ENCODE measurements at places on chromosomes 1 and 21.

GRCh38 chr21:44924606-44925377 lies 4.1 kb upstream of the ITGB2 start:
- no peak for DNase-seq
- no peak overlapping the region for H3K4me3 ChIP-seq
- H3K27ac ChIP-seq: peak overlapping the region; percentile 28
- H3K4me1 ChIP-seq: no peaks in the 10 kb centered on the region
- peaks cover 8% of the 10 kb centered on the region for H3K27me3 ChIP-seq

DNA sequence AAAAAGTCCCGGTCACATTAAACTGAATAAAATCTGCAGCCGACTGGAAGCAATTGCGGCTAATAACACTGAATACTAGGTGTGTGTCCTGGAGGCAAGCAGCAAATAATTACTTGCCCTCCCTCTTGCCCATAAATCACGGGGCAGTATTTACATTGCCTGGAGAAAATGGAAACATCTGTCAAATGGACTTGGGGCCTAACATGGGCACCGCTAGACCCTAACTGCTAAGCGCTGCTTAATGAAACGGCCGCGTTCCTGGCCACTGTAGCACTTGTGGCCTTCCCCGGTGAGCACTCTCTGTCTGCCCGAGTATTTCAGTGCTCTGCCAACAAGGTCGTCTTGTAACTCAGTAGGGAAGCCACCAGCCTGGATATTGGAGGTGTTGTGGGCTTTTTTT lies 23.9 kb upstream of the KNCN start:
- H3K36me3 ChIP-seq: peaks cover 6% of the 10 kb centered on the region
- H3K27me3 ChIP-seq: no peaks in the 10 kb centered on the region
- no peak overlapping the region for H3K4me3 ChIP-seq
- DNase-seq: no peak

- no peaks in the 10 kb centered on the region for H3K27me3 ChIP-seq
- DNase-seq: peak; percentile 52
- peaks cover 4% of the 10 kb centered on the region for H3K4me1 ChIP-seq
- H3K27ac ChIP-seq: peak overlapping the region; percentile 47
Observed at GRCh38 chr1:185864331-185864730, 130.1 kb downstream of the HMCN1 start.

- H3K27me3 ChIP-seq: no peaks in the 10 kb centered on the region
- DNase-seq: no peak
- no peaks in the 10 kb centered on the region for H3K4me1 ChIP-seq
- no peak overlapping the region for H3K27ac ChIP-seq
- no peaks in the 10 kb centered on the region for H3K36me3 ChIP-seq
Observed at GRCh38 chr1:116950517-116951199, 40.9 kb downstream of the PTGFRN start.

GRCh38 chr1:18883636-18884418 lies 18.5 kb downstream of the ALDH4A1 start:
- H3K4me1 ChIP-seq: no peaks in the 10 kb centered on the region
- no peaks in the 10 kb centered on the region for H3K27me3 ChIP-seq
- DNase-seq: peak; percentile 67
- H3K27ac ChIP-seq: no peak overlapping the region
- H3K4me3 ChIP-seq: no peak overlapping the region
- no peaks in the 10 kb centered on the region for H3K36me3 ChIP-seq

DNA sequence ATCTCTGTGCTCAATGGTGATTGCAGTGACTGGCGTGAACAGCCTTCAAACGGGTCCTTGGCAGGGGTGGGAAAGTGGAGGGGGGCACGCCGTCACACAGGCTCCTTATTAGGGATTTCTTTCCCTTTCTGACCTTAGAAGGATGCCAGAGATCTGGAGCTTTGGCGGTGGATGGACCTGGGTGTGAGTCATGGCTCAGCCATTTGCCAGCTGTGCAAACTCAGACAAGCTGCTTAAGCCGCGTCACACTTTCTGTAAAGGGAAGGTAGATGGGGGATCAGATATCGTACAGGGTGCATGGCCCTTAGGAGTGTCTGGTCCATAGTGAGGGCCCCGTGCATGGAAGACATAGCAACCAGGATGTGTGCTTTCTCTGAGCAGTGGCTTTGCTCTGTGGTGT lies 48.3 kb upstream of the C1orf174 start:
- no peak overlapping the region for H3K4me3 ChIP-seq
- no peaks in the 10 kb centered on the region for H3K36me3 ChIP-seq
- DNase-seq: no peak
- no peak overlapping the region for H3K27ac ChIP-seq
- no peaks in the 10 kb centered on the region for H3K27me3 ChIP-seq

- H3K27me3 ChIP-seq: no peaks in the 10 kb centered on the region
- no peak overlapping the region for H3K4me3 ChIP-seq
- no peak for DNase-seq
- H3K4me1 ChIP-seq: no peaks in the 10 kb centered on the region
- H3K36me3 ChIP-seq: no peaks in the 10 kb centered on the region
Observed at GRCh38 chr1:55311979-55312378, 96.8 kb upstream of the USP24 start.

DNA sequence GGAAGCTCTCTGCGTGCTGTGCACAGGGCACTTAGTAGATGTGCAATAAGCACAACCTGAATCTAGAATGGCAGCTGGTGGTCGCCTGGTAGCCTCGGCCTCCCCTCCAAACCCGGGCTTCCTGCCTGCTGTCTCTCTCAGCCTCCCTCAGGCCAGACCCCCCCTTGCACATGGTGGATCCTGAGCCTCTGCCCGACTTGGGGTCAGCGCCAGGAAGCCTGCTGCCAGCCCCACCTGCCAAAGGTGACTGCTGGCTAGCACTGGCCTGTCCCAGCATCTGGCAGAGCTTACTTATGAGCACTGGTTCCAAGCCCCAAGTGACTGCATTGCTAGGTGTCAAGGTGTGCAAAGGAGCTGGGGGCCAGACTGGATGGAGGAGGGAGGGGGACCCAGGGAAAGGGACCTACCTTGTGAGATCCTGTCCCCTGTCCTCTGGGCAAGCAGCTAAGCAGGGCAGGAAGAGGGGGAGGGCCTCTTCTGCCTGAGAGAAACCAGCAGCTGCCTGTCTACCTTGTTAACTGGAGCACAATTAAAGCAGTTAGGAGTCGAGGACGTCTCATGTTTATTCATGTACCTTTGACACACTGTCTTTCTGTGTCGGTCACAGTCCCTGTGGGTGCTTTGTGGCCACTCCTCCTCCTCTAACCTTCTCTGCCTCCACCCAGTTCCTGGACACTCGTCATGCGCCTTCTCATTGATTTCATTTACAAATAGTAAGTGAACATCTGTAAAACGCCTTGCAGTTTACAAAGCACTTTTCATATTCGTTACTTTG lies 100.9 kb downstream of the DDX20 start:
- H3K4me1 ChIP-seq: no peaks in the 10 kb centered on the region
- no peak overlapping the region for H3K4me3 ChIP-seq
- no peaks in the 10 kb centered on the region for H3K27me3 ChIP-seq
- H3K27ac ChIP-seq: no peak overlapping the region

GRCh38 chr1:84936116-84936810 lies 43.3 kb upstream of the LPAR3 start:
- no peaks in the 10 kb centered on the region for H3K27me3 ChIP-seq
- no peak overlapping the region for H3K27ac ChIP-seq
- no peaks in the 10 kb centered on the region for H3K36me3 ChIP-seq
- peak; percentile 41 for DNase-seq
- no peaks in the 10 kb centered on the region for H3K4me1 ChIP-seq
- no peak overlapping the region for H3K4me3 ChIP-seq

- no peaks in the 10 kb centered on the region for H3K36me3 ChIP-seq
- no peak overlapping the region for H3K4me3 ChIP-seq
- H3K4me1 ChIP-seq: no peaks in the 10 kb centered on the region
- H3K27ac ChIP-seq: no peak overlapping the region
- H3K27me3 ChIP-seq: no peaks in the 10 kb centered on the region
- no peak for DNase-seq
Observed at GRCh38 chr21:19830446-19830845, 1167.8 kb upstream of the NCAM2 start.

GRCh38 chr1:56973923-56974742 lies 8.3 kb upstream of the C8B start:
- H3K36me3 ChIP-seq: no peaks in the 10 kb centered on the region
- no peak overlapping the region for H3K27ac ChIP-seq
- H3K4me1 ChIP-seq: no peaks in the 10 kb centered on the region
- no peak overlapping the region for H3K4me3 ChIP-seq
- H3K27me3 ChIP-seq: no peaks in the 10 kb centered on the region

DNA sequence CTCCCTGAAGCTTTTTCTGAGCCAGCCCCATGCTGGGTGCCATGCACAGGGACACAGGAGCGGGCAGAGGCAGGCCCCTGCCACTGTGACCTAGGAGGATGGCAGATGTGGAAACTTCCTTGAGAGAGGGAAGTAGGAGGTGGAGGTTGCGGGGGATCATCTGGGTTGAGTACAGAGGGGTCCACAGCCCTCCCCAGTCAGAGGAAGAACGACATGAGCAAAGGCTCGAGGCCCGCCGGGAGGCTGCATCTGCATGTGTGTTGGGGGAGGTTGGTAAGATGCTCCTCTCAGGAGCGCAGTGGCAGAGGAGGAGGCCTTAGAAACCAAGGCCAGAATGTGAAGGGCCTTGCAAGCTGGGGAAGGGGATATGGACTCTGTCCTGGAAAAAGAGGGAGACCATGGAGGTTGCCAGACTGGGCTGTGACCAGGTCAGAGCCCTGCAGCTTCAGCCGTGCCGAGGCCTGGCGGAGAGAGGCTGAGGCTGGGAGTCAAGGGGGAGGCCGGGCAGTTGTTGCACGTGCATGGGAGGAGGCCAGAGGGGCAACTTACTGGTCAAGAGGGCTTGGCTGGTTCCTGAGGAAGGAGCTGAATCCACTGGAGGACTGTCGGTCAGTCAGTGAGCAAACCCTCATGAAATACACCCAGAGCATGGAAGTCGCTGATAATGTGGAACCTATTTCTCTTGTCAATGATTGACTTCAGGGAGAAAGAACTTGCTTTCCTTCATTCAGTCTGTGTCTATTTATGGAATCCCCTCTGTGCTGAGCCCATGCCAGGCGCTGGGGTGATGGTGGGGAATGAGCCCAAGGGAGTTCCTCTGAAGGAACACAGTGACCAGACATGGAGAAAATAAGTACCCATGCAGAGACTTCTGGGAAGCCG lies 31.7 kb downstream of the A3GALT2 start:
- H3K36me3 ChIP-seq: no peaks in the 10 kb centered on the region
- H3K27ac ChIP-seq: no peak overlapping the region
- H3K27me3 ChIP-seq: no peaks in the 10 kb centered on the region
- H3K4me3 ChIP-seq: no peak overlapping the region

DNA sequence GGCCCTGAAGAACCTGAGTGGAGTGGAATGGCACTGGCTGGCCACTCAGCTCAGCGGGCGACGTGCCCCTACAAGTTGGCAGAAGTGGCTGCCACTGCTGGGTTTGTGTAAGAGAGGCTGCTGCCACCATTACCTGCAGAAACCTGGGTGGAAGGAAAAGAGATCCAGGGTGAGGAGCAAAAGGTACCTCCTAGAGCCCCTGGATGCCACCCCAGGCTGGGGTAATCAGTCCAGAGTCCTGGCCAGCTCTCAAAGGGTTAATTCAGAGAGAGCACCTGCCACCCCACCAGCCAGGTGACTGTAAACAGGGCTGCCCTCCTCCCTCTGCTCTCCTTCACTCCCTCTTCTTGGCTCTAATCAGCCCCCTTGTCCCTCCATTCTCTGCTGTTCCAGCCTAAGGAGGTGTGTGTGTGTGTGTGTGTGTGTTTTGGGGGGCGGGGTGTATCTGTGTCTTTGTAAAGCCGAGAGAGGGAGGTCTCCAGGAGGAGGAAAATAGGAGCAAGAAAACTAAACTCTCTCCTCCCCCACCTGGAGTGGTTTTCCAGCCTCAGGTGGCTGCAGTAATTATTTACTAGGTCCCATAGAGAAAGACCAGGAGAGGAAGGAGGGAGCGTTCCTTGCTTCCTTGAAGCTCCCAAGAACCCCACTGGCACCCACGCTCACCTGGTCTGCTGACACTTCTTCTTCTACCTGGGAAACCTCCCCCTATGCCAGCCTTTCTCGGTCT lies 12.6 kb downstream of the TRIM46 start:
- H3K27me3 ChIP-seq: no peaks in the 10 kb centered on the region
- peak overlapping the region; percentile 55 for H3K27ac ChIP-seq
- H3K4me1 ChIP-seq: peaks cover 8% of the 10 kb centered on the region
- DNase-seq: no peak
- no peaks in the 10 kb centered on the region for H3K36me3 ChIP-seq

DNA sequence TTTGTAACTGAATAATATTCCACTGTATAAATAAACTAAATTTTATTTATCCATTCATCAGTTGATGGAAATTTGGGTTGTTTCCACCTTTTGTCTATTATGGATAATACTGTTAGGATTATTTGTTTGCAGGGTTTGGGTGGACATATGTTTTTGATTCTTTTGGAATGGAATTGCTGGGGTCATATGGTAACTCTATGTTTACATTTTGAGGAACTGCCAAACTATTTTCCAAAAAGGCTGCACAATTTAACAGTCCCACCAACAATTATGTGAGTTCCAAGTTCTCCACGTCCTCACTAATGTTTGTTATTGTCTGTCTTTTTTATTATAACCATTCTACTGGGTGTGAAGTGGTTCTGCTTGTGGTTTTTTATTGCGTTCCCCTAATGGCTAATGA lies 4.3 kb upstream of the SERBP1 start:
- no peak for DNase-seq
- no peaks in the 10 kb centered on the region for H3K36me3 ChIP-seq
- H3K4me1 ChIP-seq: no peaks in the 10 kb centered on the region
- no peak overlapping the region for H3K27ac ChIP-seq
- H3K4me3 ChIP-seq: no peak overlapping the region

- H3K4me1 ChIP-seq: no peaks in the 10 kb centered on the region
- H3K36me3 ChIP-seq: no peaks in the 10 kb centered on the region
- H3K27ac ChIP-seq: no peak overlapping the region
- H3K4me3 ChIP-seq: no peak overlapping the region
- DNase-seq: no peak
Observed at GRCh38 chr1:108824051-108824450, 32.8 kb downstream of the AKNAD1 start.

GRCh38 chr1:5312293-5312674 lies 657.9 kb downstream of the AJAP1 start:
- H3K27ac ChIP-seq: no peak overlapping the region
- H3K4me1 ChIP-seq: no peaks in the 10 kb centered on the region
- no peaks in the 10 kb centered on the region for H3K27me3 ChIP-seq

DNA sequence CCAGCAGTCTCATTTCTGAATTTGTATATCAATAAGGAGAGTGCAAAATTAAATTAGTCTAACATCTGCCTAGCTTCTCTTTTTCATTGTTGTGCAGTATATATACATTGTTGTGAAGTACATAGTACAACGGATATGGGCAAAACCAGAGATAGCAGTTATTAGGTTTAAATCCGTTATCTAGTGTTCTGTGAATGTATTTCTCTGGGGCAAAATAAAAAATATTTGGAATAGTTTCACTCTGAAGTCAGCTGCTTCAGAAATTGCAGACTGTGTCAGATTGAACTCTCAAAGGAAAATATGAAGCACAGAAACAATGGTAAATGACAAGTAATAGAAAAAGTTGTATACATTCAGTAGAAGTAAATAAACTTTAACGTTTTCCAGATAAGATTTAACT lies 836.5 kb upstream of the CXADR start:
- no peaks in the 10 kb centered on the region for H3K27me3 ChIP-seq
- H3K36me3 ChIP-seq: no peaks in the 10 kb centered on the region
- H3K27ac ChIP-seq: no peak overlapping the region

All from colonic mucosa (tissue), 4 donors.